A549 treated with Mapracorat at 1 μM for 4 hours (cell line): ENCODE measurements at places on chromosomes 12 and 14. TPM values are rescaled to one million over a fixed set of nuclear protein-coding genes. Genes with fewer than 3 reads are reported as not detected.

Gene A2M
- total RNA-seq: 0.03 to 0.08 TPM (median 0.08 TPM) in 3 of 5 replicates, not detected in the others

Gene ARHGAP9
- 0.19 to 0.83 TPM (median 0.35 TPM) in 5 replicates for total RNA-seq

Gene SLCO1C1
- 0.12 TPM in 1 of 5 replicates, not detected in the others for total RNA-seq

Gene KRT6A
- 8.1 to 10.8 TPM (median 8.4 TPM) in 5 replicates for total RNA-seq

Gene NGB
- not detected in 5 replicates for total RNA-seq

Gene IKZF4
- 2.0 to 3.0 TPM (median 2.8 TPM) in 5 replicates for total RNA-seq

Gene OGFOD2
- 11.0 to 19.9 TPM (median 19.4 TPM) in 5 replicates for total RNA-seq

Gene KCNA5
- total RNA-seq: not detected in 5 replicates

Gene CLEC4A
- 0.31 to 0.44 TPM in 2 of 5 replicates, not detected in the others for total RNA-seq

Gene HOXC4
- total RNA-seq: 2.1 to 3.7 TPM (median 3.3 TPM) in 5 replicates

Gene NFE2
- 0.07 TPM in 1 of 5 replicates, not detected in the others for total RNA-seq

Gene FAIM2
- total RNA-seq: not detected in 5 replicates

Gene CD27
- not detected in 5 replicates for total RNA-seq

Gene LIMA1
- 5.2 to 7.8 TPM (median 6.2 TPM) in 5 replicates for total RNA-seq

Gene IL25
- not detected in 5 replicates for total RNA-seq

Gene RIC8B
- total RNA-seq: 7.9 to 11.0 TPM (median 8.8 TPM) in 5 replicates

Gene WNT1
- not detected in 5 replicates for total RNA-seq

Gene PLEKHG3
- total RNA-seq: 18.2 to 32.7 TPM (median 28.5 TPM) in 5 replicates

Gene P2RX7
- total RNA-seq: not detected in 5 replicates

Gene GARIN6
- total RNA-seq: not detected in 5 replicates

Gene KLRB1
- not detected in 5 replicates for total RNA-seq

Gene MGP
- not detected in 5 replicates for total RNA-seq

Gene TPPP2
- total RNA-seq: not detected in 5 replicates

Gene STYK1
- 0.07 to 0.30 TPM (median 0.17 TPM) in 5 replicates for total RNA-seq

Gene PROX2
- not detected in 5 replicates for total RNA-seq

Gene PTPRR
- 0.20 to 0.43 TPM (median 0.32 TPM) in 5 replicates for total RNA-seq

Gene SERPINA10
- total RNA-seq: not detected in 5 replicates

Gene PZP
- not detected in 5 replicates for total RNA-seq

Gene B4GALNT3
- 0.35 to 1.1 TPM (median 0.68 TPM) in 5 replicates for total RNA-seq

Gene GLIPR1L2
- total RNA-seq: 0.09 to 0.33 TPM (median 0.24 TPM) in 5 replicates

Gene LGMN
- 54.4 to 63.0 TPM (median 56.3 TPM) in 5 replicates for total RNA-seq

Gene CCDC198
- total RNA-seq: 1.7 to 3.3 TPM (median 2.3 TPM) in 5 replicates

Gene MTA1
- total RNA-seq: 55.7 to 86.3 TPM (median 79.1 TPM) in 5 replicates

Gene ATP2A2
- 238 to 302 TPM (median 280 TPM) in 5 replicates for total RNA-seq

Gene DBX2
- not detected in 5 replicates for total RNA-seq

Gene ADAM21
- 0.06 TPM in 2 of 5 replicates, not detected in the others for total RNA-seq

Gene CYP46A1
- total RNA-seq: 0.05 to 0.25 TPM (median 0.15 TPM) in 4 of 5 replicates, not detected in the other

Gene LRRK2
- total RNA-seq: 1.2 to 2.1 TPM (median 1.6 TPM) in 5 replicates

Gene SEC23A
- total RNA-seq: 49.3 to 97.2 TPM (median 74.3 TPM) in 5 replicates

Gene NXPH4
- total RNA-seq: 4.1 to 5.6 TPM (median 5.3 TPM) in 5 replicates

Gene RAB15
- 18.9 to 21.5 TPM (median 20.2 TPM) in 5 replicates for total RNA-seq

Gene FBLN5
- total RNA-seq: 4.7 to 6.2 TPM (median 5.7 TPM) in 5 replicates

Gene GPR137C
- total RNA-seq: 0.06 to 0.19 TPM (median 0.17 TPM) in 5 replicates

Gene KIF26A
- 1.7 to 4.3 TPM (median 4.2 TPM) in 5 replicates for total RNA-seq

Gene CCDC63
- 0.16 TPM in 1 of 5 replicates, not detected in the others for total RNA-seq

Gene AKAP5
- 0.35 to 0.46 TPM (median 0.41 TPM) in 5 replicates for total RNA-seq

Gene YBX3
- 242 to 267 TPM (median 259 TPM) in 5 replicates for total RNA-seq

Gene AGAP2
- 0.08 to 0.23 TPM (median 0.14 TPM) in 5 replicates for total RNA-seq

Gene ASB2
- total RNA-seq: 0.67 to 1.4 TPM (median 0.80 TPM) in 5 replicates

Gene TSPAN11
- total RNA-seq: 0.05 to 0.15 TPM (median 0.07 TPM) in 5 replicates

Gene GCH1
- total RNA-seq: 3.2 to 4.7 TPM (median 4.2 TPM) in 5 replicates

Gene TNS2
- 35.6 to 67.7 TPM (median 53.7 TPM) in 5 replicates for total RNA-seq
